ENCODE measurements at places on chromosomes 2 and 18.
A peak's percentile ranks its signal among the peaks of the same experiment; 100 is the strongest.

- H3K27ac ChIP-seq: no peak overlapping the region
- peaks cover under 1% of the 10 kb centered on the region for H3K36me3 ChIP-seq
- H3K4me1 ChIP-seq: peaks cover 24% of the 10 kb centered on the region
- DNase-seq: no peak
- no peak overlapping the region for H3K4me3 ChIP-seq
These were observed 9.7 kb downstream of the OXER1 start for GRCh38 chr2:42754021-42754775.

- no peak for DNase-seq
- no peaks in the 10 kb centered on the region for H3K36me3 ChIP-seq
- no peaks in the 10 kb centered on the region for H3K4me1 ChIP-seq
- no peak overlapping the region for H3K4me3 ChIP-seq
These were observed 310.3 kb upstream of the DLGAP1 start for GRCh38 chr18:4765401-4765800.

- H3K27me3 ChIP-seq: no peaks in the 10 kb centered on the region
- H3K4me3 ChIP-seq: no peak overlapping the region
- no peaks in the 10 kb centered on the region for H3K36me3 ChIP-seq
- peaks cover 20% of the 10 kb centered on the region for H3K4me1 ChIP-seq
- DNase-seq: no peak
- no peak overlapping the region for H3K27ac ChIP-seq
These were observed 2.1 kb downstream of the NEURL3 start for GRCh38 chr2:96502891-96503636.

GRCh38 chr2:40169430-40169829 is 282.5 kb downstream of the SLC8A1 start:
- H3K4me1 ChIP-seq: peaks cover 9% of the 10 kb centered on the region
- H3K27ac ChIP-seq: no peak overlapping the region
- DNase-seq: no peak
- no peak overlapping the region for H3K4me3 ChIP-seq
- H3K36me3 ChIP-seq: no peaks in the 10 kb centered on the region

DNA sequence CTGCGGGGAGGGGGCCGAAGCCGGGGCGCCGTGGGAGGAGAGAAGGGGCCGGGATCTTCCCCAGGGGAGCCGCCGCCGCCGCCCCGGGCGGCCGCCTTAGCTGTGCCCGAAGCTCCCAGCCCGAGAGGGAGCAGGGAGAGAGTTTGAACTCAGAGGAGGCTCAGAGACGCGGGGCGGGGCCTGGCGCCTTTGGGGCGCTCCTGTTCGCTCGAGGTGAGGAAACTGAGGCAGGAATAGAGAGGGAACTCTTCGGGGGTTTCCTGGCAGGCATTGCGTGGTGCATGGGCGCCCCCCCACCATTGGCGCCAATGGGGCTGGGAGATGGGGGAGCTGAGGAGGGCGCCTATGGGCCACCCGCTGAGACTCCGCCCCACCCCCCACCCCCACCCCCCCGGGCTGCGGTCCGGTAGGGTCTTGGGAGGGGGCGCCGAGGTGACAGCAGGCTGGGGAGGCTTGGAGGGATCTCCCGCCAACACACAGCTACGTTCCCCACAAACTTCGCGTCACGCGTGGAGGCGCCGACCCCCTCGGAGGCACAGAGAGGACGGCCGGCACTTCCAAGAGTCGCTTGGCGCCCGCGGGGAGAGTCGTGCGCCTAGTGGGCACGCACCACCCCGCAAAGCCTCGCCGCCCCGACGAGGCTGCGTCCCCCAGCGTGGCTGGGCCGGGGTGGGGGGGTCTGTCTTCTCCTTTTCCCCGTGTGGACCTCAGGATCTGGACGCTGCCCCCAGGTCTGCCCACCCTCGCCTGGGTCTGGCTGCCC is 680 bp downstream of the CTDSP1 start:
- H3K36me3 ChIP-seq: peaks cover 13% of the 10 kb centered on the region
- peak; percentile 44 for DNase-seq
- H3K27me3 ChIP-seq: no peaks in the 10 kb centered on the region
- peak overlapping the region; percentile 88 for H3K4me3 ChIP-seq
- peaks cover 48% of the 10 kb centered on the region for H3K4me1 ChIP-seq
- peak overlapping the region; percentile 83 for H3K27ac ChIP-seq

- H3K4me3 ChIP-seq: no peak overlapping the region
- H3K4me1 ChIP-seq: peaks cover 9% of the 10 kb centered on the region
- peaks cover 39% of the 10 kb centered on the region for H3K36me3 ChIP-seq
- DNase-seq: no peak
These were observed 117.4 kb downstream of the MBP start for GRCh38 chr18:77015169-77015568.

DNA sequence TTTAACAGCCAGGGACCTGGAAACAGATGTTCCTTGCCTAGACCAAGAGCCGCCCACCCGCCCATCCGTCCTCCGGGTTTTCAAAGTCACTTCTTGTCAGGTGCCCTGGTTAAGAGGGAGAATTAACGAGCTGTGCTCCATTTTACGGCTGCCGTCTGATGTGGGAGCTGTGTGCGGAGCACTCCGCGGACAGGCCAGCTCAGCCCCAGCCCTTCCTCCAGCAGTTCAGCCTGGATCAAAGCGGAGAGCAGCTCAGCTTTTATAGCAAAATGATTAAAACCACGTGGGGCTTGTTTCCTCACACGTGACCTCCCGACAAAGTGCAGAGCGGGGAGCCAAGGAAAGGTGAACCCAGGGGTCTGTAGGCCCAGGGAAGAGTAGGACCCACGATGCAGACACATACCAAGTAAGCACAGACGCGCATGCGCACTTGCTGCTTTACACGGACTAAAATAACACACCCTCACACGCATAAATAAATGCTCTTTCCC is 46.1 kb upstream of the PKDCC start:
- no peak overlapping the region for H3K27ac ChIP-seq
- H3K4me3 ChIP-seq: no peak overlapping the region
- no peaks in the 10 kb centered on the region for H3K27me3 ChIP-seq
- peaks cover 5% of the 10 kb centered on the region for H3K36me3 ChIP-seq
- DNase-seq: no peak
- H3K4me1 ChIP-seq: no peaks in the 10 kb centered on the region

DNA sequence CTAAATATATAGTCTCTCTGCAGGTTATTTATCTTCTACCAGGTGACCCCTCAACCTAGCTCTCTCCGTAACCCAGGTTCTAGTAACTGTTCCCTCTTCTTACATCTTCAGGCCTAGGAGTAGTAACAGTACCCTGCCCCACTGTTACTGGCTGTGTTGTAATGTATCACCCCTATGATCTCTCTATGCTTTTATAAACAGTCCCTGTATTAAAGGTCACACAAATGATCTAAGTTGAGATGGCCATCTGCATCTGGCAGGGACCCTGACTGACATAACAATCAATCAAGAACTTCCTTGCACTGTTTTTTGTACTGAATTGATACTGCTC is 219.7 kb upstream of the STK17B start:
- no peak overlapping the region for H3K27ac ChIP-seq
- H3K4me3 ChIP-seq: no peak overlapping the region

DNA sequence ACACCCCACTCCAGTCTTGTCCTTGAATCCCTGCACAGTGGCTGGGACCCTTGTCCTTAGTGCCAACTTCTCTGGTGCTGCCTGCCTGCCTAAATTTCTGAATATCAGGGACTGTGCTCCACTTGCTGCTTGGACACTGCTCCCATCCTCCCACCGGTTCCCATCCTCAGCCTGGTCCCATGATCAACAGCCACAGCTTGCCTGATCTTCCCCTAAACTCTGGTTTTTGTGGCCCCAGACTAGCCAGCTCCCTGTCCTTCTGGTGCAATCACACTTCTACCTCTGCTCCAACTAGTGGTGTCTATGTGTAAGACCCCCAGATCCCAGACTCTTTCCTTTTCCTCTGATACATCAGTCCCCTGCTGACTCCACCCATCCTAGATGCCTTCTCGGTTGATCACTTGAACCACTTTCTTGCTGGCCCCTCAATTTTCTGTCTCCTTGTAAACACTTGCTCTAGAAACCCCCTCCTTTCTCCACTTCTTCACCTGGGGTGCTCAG is 37.2 kb upstream of the POLE4 start:
- peaks cover 22% of the 10 kb centered on the region for H3K27me3 ChIP-seq
- no peaks in the 10 kb centered on the region for H3K36me3 ChIP-seq
- no peak for DNase-seq
- H3K27ac ChIP-seq: no peak overlapping the region
- peaks cover 2% of the 10 kb centered on the region for H3K4me1 ChIP-seq

DNA sequence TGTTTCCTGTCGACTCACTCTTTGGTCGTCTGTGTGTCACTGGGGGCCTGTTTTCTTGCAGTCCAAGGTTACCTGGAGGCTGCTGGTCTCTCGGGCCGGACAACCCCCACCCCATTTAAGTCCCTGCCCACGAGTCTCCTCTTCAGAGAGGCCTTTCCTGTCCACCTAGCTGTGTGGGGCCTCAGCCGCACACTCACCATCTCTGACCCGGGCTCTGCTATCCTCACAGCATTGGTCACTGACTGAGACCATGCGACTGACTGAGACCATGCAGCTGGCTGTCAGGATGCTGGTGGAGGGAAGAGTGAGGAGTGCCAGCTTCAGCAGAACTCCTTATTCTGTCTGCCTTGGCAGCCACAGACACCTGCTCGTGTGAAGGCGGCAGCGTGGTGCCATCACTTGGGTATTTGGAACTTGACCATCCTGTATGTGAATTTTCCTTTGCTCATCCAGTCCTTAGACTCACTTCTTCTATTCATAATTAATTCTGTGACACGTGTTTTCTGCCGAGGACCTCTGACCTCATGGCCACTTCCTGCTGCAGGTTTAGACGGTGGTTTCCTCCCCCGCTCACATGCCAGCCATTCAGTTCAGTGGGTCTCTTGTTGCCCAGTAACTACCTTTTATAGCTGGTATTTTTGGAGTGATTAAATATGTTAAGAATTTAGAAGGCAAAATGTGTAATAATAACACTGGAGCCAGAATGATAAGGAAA is 47.5 kb upstream of the ASB1 start:
- peak overlapping the region; percentile 80 for H3K27ac ChIP-seq
- no peaks in the 10 kb centered on the region for H3K27me3 ChIP-seq
- no peak overlapping the region for H3K4me3 ChIP-seq
- DNase-seq: peak; percentile 33

DNA sequence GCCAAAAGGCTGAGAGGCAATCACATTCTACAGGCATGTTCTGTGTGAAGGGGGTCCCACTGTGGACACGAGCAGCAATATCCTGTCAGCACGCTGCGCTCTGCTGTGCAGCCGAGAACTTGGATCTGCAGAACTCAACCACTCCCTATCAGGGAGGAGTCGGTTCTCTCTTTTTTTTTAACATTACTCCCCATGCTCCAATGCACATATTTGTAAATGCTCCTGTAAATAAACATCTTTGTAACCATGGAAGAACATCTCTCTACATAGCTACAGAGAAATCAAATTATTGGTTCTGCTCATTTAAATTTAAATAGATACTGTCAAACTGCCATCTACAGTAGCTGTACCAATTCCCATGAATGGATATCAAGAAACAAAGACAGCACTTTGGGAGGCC is 3.0 kb upstream of the ANKRD23 start:
- no peaks in the 10 kb centered on the region for H3K27me3 ChIP-seq
- H3K36me3 ChIP-seq: peaks cover 12% of the 10 kb centered on the region
- H3K4me3 ChIP-seq: no peak overlapping the region
- no peak overlapping the region for H3K27ac ChIP-seq
- no peak for DNase-seq

DNA sequence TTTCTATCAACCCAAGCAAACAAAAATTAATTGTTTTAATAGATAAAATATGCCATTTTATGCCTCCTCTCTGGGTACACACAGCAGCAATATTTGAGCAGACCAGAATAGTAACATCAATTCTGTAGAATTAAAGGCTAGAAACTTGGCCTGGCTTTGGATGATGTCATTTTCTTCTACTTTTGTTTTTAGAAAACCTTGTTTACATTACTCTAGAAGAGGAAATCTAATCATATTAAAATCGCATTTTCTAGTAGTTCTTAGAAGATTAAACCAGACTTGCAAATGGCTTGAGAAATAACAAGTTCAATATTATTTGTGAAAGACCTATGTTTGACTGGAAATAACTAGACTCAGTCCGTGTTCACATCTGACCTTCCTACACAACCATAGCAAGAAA is 102.3 kb upstream of the RFX8 start:
- peaks cover 5% of the 10 kb centered on the region for H3K4me1 ChIP-seq
- H3K36me3 ChIP-seq: no peaks in the 10 kb centered on the region
- H3K27ac ChIP-seq: no peak overlapping the region
- no peak overlapping the region for H3K4me3 ChIP-seq
- H3K27me3 ChIP-seq: peaks cover 2% of the 10 kb centered on the region
- no peak for DNase-seq

- no peak overlapping the region for H3K4me3 ChIP-seq
- no peaks in the 10 kb centered on the region for H3K4me1 ChIP-seq
- no peak for DNase-seq
- H3K36me3 ChIP-seq: no peaks in the 10 kb centered on the region
- peaks cover 2% of the 10 kb centered on the region for H3K27me3 ChIP-seq
These were observed 19.2 kb downstream of the FMNL2 start for GRCh38 chr2:152354069-152354755.

- DNase-seq: no peak
- no peaks in the 10 kb centered on the region for H3K4me1 ChIP-seq
- no peaks in the 10 kb centered on the region for H3K36me3 ChIP-seq
- peaks cover 2% of the 10 kb centered on the region for H3K27me3 ChIP-seq
These were observed 141.5 kb downstream of the CDC42EP3 start for GRCh38 chr2:37529830-37530415.

Measured in activated naive CD8-positive, alpha-beta T cell treated with anti-CD3 and anti-CD28 coated beads, Interleukin-2, amount 50 U/mL, for 24 hours (primary cell).